ENCODE measurements at places on chromosomes 16 and 17.

- no peak for DNase-seq
Observed at GRCh38 chr16:85778873-85779272, 20.5 kb downstream of the EMC8 start.

DNA sequence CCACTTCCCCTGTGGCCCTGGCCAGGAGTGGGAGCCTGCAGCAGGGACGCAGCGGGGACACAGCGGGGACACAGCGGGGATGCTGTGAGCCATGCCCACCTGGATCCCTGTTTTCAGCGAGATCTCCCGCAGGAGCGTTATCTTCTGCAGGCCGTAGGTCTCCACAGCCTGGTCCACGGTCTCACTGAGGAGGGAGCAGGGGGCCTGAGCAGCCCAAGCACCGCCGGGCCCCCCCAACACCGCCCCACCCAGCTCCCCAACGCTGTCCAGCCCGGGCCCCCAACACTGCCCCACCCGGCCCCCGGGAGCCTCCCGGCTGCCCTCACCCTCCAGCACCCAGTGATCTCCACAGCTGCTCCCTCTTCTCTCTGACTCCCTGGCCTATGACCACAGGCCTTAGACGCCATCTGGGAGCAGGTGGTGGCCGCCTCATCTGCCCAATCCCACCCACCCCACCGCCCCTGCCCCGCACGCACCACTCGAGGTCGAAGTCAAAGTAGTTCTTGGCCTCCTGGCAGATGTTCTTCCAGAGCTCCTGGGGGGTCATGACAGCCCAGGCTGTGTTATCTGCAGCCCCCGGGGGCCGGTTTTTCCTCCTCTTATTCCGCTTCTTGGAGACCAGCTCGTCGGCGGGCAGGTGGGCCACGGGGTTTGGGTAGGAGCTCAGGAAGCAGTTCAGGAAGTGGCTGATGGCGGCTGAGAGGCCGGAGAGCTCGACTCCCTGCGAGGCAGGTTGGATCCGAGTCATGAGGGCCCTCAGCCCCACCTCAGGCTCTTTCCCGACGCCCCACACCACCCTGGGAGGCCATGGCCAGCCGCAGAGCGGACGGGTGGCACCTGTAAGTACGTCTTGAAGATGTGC is 17.0 kb downstream of the CLUH start:
- DNase-seq, result no peak

- DNase-seq, result peak; percentile 15
Observed at GRCh38 chr16:50025537-50025931, 509 bp downstream of the CNEP1R1 start.

GRCh38 chr17:49501496-49501895 is 6.4 kb downstream of the NGFR start:
- no peak for DNase-seq

- no peak for DNase-seq
Observed at GRCh38 chr17:62902531-62903220, 63.4 kb upstream of the TANC2 start.
